Hematopoietic multipotent progenitor cell treated with erythropoietin and hydrocortisone succinate and interleukin-3 and kit ligand, for 4 days (in vitro differentiated cells): ENCODE measurements at places on chromosomes 2 and 18.
A peak's percentile ranks its signal among the peaks of the same experiment; 100 is the strongest.

DNA sequence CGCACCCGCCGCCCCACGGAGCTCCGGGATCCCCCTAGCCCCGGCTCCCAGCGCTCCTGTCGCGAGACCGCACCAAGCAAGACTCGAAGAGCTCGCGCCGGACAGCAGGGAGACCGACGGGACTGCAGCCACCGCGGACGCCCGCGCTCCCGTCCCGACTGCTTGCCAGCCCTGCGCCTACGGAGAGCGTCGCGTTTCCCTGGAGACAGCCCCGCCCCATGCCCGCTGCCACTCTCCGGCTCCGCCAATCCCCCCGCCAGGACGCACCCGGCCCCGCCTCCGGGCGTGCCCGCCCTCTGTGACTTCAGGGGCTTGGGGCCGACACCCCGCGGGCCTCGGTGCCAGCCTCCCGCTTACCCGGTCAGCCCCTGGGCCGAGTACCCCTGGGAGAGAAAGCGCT lies at the start of gene ANKMY1:
TSS of gene ANKMY1 (minus strand) at position 181 of the 400 bp plus-strand sequence. CDS start 653 bp downstream, outside the sequence.
- peak; percentile 93 for DNase-seq

- DNase-seq, result peak; percentile 59
Observed at GRCh38 chr2:126359494-126359893, 296.5 kb upstream of the GYPC start.

DNA sequence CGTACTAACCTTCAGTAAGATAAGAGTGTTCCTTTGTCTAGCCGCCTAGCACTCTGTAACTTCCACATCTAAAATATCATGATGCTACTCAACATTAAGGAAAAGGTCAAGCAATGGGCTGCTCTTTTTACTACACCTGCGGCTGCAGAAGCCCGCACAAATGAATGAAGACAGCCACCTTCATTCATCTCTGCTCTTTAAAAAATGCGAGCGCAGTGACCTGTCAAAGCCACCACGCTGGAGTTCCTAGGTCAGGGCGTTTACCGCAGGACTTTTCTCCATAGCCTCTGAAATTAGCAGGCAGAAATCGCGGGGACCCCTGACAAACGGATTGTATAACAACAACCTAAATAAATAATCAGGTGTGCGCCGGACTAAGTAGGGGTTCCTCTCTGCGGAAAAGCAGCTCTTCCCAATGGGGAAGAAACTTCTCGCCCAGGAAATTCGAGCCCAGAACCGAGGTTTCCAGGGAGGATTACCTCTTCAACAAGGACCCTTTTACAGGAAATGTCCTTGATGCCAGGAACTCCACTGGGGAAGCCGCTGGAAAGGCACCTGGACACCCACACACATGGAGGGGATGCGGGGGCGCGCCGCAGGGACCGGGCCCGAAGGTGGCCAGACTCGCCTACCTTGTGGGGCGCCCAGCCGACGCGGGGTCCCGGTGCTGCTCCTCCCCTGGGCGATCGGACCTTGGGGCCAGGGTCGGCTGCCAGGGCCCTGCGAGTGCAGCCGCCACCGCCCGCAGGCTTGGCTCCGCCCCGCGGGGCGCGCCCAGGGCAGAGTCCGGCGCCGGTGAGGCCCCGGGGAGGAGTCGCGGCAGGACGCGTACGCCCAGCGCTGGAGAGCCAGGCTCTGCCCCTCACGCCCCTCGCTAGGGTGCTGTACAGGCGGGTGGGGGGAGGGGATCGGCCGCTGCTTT lies at the start of gene CCDC68:
TSS of gene CCDC68 (minus strand) at position 758 of the 922 bp plus-strand sequence. CDS start 16,670 bp downstream, outside the sequence.
- peak; percentile 75 for DNase-seq

GRCh38 chr2:35827086-35827485 lies 528.5 kb upstream of the CRIM1 start:
- no peak for DNase-seq

DNA sequence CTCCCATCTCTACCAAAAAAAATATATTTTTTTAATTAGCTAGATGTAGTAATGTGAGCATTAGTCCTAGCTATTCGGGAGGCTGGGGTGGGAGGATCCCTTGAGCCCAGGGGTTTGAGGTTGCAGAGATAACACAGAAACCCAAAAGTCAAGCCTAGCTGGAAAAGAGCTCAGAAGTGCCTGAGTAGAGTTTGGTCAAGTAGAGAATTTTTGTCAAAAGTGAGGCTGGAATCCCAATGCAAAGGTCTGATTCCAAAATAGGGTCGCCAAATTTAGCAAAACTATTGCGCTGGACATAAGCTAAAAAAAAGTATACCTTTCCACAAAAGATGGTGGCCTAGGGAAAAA lies 15.5 kb upstream of the MSH6 start:
- no peak for DNase-seq

GRCh38 chr18:51074605-51075004 lies 44.6 kb downstream of the SMAD4 start:
- DNase-seq, result peak; percentile 65

- no peak for DNase-seq
Observed at GRCh38 chr2:165969227-165969626, 15.7 kb upstream of the TTC21B start.

GRCh38 chr2:154898269-154898668 lies 199.8 kb downstream of the KCNJ3 start:
- no peak for DNase-seq

GRCh38 chr2:47313728-47314127 lies 89.2 kb upstream of the MSH2 start:
- DNase-seq, result no peak

DNA sequence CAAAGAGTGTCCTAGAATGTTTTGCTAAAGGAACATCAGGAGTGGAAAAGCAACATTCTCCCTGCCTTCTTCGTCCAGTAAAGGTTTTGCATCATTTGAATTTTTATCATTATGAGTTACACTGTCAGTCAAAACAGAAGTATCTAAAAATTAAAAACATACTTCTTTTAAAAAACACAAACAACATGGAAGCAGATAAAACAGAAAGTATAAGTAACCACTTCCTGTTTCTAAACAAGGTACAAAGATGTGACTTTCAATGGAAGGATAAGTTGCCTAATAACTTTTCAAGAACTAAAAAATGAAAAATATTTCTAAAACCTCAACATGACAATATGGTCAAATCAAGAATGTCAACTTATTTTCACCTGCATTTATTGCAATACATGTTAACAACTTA lies 158.2 kb downstream of the STK39 start:
- DNase-seq, result peak; percentile 13

DNA sequence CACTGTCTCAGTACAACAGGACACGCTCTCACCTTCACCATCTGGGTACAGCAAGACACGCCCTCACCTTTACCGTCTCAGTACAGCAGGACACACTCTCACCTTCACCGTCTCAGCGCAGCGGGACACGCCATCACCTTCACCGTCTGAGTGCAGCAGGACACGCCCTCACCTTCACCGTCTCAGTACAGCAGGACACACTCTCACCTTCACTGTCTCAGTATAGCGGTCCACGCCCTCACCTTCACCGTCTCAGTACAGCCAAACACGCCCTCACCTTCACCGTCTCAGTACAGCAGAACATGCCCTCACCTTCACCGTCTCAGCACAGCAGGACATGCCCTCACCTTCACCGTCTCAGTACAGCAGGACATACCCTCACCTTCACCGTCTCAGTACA lies 109.9 kb upstream of the CTDP1 start:
- DNase-seq, result no peak

- DNase-seq, result no peak
Observed at GRCh38 chr2:42516418-42516901, 22.7 kb upstream of the KCNG3 start.

DNA sequence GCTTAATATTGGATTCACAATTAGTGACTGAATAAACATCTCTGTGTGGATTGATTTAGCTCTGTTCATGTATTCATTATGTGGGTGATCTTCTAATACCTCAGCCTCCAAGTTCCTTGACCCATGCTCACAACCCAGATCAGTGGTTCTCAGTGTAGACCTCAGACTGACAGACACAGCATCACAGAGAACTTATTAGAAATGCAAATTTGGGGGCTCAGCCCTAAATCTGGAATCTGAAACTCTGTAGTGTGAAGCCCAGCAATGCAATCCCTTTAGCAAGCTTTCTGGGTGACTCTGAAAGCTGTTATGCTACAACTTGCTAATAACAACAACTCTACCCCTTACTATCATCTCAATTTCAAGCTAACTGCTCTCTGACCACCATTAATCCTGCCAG lies 273.1 kb upstream of the FANCL start:
- DNase-seq, result no peak

DNA sequence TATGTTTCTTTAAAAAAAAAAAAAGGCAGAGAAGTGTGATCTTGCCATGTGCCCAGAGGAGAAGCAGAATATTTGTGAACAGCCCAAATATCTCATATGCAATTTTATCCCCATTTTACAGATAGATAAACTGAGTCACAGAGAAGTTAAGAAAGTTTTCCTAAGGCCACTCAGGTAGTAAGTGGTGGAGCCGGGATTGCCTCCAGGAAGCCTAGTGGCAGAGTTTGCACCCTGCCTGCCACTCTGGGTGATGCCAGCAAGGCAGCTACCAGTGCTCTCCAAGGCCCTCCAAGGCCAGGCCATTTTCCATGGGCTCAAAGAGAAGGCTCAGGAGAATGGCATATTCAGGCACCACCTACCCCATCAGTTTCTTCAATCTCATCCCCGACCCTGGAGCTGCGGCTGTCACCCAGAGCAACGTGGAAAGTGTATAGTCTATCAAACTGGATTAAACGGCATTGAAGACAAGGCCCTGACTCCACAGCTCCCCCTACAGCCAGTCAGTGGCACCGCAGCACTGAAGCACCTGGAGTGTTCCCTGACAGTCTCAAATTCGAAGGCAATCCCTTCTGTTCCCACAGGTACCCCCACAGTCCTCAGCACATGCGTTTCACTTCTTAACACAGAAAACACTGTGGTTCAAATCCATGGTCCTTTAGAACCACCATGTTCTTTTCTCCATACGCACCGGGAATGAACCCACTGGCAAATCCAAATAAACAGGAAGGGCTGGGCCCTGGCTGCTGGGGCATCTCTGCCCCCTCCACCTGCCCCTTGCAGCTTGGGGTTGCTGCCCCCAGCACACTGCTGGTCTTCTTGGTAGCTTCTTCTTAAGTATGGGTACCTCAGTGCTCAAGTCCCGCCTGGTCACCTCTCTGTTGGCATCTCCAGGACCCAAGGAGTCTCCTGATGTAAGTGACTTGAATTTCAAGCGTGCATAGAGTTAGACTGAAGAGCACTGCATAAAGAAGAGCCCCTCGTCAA lies 175.3 kb downstream of the INHBB start:
- DNase-seq, result peak; percentile 65

DNA sequence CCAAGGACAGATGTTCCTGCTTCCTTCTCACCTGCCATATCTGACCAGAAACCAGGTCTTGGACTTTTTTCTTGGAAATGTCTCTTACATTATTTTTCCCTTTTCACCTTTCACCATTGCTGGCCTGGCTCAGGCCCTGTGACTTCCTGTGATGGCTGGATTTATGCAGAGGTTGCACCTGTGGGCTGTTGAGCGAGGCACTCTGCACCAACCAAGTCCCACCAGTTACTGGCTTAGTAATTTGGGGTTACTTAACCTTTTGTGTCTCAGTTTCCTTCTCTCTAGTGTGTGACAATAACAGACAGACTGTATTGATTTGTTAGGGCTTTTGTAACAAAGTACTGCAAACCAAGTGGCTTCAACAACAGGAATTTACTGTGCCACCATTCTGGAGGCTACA lies 110.0 kb downstream of the INSIG2 start:
- no peak for DNase-seq

GRCh38 chr2:102690012-102690411 lies 70.7 kb downstream of the SLC9A2 start:
- DNase-seq, result no peak

GRCh38 chr2:222360146-222360545 lies 61.3 kb upstream of the PAX3 start:
- DNase-seq, result no peak

DNA sequence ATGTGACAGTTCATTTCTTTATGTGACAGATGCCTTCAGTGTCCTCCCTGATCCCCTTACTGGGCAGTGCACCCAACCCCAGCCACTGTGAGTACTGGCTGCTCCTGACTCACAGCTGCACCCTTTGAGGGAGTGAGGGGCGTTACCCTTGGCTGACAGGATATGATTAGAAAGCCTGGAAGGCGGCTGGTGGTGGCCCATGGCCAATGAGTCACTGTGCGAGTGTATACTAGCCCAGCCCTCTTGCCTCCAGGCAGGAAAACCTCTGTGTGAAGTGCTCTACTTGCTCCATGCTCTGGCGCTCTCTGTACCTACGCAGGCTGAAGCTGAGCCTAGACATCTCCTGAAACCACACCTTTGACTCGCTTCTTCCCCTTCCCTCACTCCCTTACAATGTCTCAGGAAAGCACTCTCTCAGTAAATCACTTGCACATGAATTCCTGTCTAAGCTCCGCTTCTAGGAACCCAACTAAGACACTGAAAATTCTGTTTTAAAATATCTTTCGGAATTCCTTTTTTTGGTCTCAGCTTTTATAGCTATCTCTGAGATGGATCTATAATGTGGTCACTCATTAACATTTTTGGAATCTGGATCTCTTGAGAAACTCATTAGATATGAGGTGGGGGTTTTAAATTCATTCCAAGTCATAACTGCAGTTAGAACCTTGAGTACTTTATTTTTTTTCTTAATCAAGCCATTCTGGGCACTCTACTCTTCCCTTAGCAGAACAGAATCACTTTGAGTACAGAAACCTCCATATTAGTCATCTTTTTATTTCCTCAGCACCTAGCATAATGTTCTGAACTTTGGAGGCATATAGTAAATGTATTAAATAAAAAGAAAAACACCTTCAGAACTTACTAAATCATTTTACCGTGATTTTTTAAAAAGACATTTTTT lies 25.3 kb upstream of the STAM2 start:
- peak; percentile 86 for DNase-seq

DNA sequence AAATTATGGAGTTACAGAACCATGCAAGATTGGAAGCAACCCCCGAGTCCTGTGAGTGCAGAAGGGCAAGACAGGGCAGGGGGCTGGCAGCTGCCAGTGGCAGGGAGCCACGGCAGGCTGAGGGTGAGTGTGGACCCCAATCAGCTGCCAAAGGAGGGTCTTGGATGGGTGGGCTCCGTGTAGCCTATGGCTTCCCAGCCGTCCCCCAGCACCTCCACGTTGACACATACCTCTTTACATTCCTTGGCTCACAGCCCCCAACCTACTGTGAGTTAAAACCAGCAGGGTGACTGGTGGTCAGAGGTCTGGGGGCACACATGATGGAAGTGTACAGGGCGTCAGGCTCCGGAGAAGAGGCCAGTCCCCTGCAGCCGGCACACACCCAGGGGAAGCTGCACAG lies 60.9 kb upstream of the SALL3 start:
- DNase-seq, result no peak

DNA sequence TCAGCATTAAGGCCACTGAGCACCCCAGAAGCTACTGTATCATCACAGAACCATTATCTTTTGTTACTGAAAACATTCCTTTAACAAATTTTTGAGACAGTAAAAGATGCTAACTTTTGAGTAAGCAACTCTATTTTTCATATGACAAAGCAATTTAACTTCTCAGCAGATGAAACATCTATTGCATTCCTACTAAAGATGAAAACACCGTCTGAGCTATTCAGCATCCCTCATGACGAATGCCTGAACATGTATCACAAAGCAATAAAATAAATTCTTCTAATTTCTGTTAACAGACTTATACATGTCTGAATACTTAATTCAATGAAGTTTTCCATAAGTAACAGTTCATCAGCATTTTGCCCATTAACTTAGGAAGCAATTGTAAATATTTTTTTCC lies 23.9 kb downstream of the CHN1 start:
- DNase-seq, result no peak
